Left ventricle myocardium inferior (tissue), 1 donor: ENCODE measurements at places on chromosomes 1 and 21.

- no peaks in the 10 kb centered on the region for H3K27me3 ChIP-seq
- no peak overlapping the region for H3K27ac ChIP-seq
- no peak for DNase-seq
- H3K4me1 ChIP-seq = peaks cover 24% of the 10 kb centered on the region
- no peak overlapping the region for H3K4me3 ChIP-seq
These were observed 45.9 kb upstream of the TNFSF4 start for GRCh38 chr1:173253046-173253445.

GRCh38 chr1:156241926-156242325 lies at the start of gene BGLAP:
TSS of gene BGLAP (plus strand) at chr1:156242184. CDS start at chr1:156242232, 48 bp downstream.
- peaks cover 18% of the 10 kb centered on the region for H3K4me1 ChIP-seq
- no peak within 1 kb of the TSS for H3K27ac ChIP-seq
- H3K36me3 ChIP-seq = peaks cover 38% of the 10 kb centered on the region
- H3K27me3 ChIP-seq = peaks cover 21% of the 10 kb centered on the region
- no peak within 1 kb of the TSS for H3K4me3 ChIP-seq

GRCh38 chr1:17233675-17234320 lies 15.1 kb upstream of the PADI3 start:
- no peaks in the 10 kb centered on the region for H3K4me1 ChIP-seq
- no peak overlapping the region for H3K27ac ChIP-seq
- H3K36me3 ChIP-seq = no peaks in the 10 kb centered on the region
- peaks cover 69% of the 10 kb centered on the region for H3K27me3 ChIP-seq

DNA sequence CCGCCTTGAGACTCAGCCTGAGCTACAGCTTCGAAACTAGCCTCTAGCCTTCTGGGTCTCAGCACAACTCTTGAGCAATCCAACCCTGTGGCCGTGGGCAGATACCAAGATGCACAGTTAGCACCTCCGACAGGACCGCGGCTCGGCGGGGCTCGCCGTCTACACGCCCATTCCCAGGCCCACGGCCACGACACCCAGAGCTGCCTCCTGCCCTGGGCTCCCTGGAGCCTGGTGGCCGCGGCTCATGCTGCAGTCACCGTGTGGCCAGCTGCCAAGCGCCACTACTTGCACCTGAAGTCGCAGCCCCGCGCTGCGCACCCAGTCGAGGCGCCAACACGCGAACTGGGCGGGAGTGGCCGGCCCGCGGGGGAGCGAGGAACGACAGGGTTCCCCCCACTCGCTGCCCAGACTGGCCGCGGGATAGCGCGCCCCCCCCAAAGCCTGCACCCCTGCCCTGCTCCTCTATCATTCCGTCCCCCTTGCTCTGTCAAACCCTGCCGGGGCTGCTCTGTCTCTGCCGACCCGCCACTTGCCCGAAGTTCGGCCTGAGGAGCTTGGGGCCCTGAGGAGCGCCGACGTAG lies 729 bp upstream of the CDCA8 start:
- H3K27ac ChIP-seq = peak overlapping the region; percentile 86
- peak; percentile 33 for DNase-seq

- H3K27me3 ChIP-seq = no peaks in the 10 kb centered on the region
- H3K36me3 ChIP-seq = no peaks in the 10 kb centered on the region
- peaks cover 7% of the 10 kb centered on the region for H3K4me1 ChIP-seq
- no peak overlapping the region for H3K4me3 ChIP-seq
- no peak for DNase-seq
These were observed 18.9 kb upstream of the NID1 start for GRCh38 chr1:236083650-236084385.

DNA sequence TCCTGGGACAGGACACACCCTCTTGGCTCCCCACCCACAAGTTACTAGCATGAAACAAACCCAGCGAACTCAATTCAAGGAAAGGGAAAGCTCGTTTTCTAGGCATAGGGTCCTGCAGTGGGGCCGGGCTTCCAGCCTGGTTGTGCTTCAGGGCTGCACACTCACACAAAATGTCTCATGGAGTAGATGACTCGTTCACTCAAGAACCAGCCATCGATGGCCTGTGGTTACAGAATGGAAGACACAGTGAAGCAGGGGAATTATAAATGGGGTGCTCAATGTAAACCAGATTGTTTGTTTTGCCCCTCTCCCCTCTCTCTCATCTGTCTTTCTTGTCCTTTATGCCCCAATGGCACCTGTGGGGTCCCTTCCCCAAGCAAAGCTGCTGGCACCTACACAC lies 56.0 kb upstream of the COX20 start:
- H3K4me3 ChIP-seq = no peak overlapping the region
- no peak for DNase-seq
- H3K27ac ChIP-seq = no peak overlapping the region
- H3K27me3 ChIP-seq = no peaks in the 10 kb centered on the region
- no peaks in the 10 kb centered on the region for H3K36me3 ChIP-seq
- H3K4me1 ChIP-seq = no peaks in the 10 kb centered on the region

DNA sequence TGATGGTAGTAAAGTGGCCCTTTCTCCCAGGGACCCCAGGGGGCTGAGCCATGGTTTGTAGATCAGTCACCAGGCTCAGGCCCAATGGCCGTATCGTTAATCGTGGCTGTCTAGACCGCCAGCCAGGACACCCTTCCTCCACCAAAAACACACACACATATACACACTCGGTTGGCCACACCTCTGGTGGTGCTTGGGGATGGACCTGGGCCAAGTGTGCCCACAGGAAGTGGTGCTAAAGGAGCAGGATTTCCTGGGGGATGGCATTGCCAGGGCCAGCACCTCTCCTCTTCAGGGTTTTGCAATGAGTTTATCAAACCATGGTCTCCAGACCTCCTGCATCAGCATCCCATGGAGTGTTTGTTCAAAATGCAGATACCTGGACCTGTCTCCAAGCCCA lies 36.2 kb downstream of the CITED4 start:
- no peaks in the 10 kb centered on the region for H3K36me3 ChIP-seq
- no peak overlapping the region for H3K27ac ChIP-seq
- no peaks in the 10 kb centered on the region for H3K4me1 ChIP-seq
- no peak overlapping the region for H3K4me3 ChIP-seq

- no peak for DNase-seq
- H3K4me1 ChIP-seq = no peaks in the 10 kb centered on the region
- no peak overlapping the region for H3K4me3 ChIP-seq
- no peaks in the 10 kb centered on the region for H3K27me3 ChIP-seq
- H3K27ac ChIP-seq = no peak overlapping the region
These were observed 572.9 kb downstream of the LTN1 start for GRCh38 chr21:28419811-28420210.

DNA sequence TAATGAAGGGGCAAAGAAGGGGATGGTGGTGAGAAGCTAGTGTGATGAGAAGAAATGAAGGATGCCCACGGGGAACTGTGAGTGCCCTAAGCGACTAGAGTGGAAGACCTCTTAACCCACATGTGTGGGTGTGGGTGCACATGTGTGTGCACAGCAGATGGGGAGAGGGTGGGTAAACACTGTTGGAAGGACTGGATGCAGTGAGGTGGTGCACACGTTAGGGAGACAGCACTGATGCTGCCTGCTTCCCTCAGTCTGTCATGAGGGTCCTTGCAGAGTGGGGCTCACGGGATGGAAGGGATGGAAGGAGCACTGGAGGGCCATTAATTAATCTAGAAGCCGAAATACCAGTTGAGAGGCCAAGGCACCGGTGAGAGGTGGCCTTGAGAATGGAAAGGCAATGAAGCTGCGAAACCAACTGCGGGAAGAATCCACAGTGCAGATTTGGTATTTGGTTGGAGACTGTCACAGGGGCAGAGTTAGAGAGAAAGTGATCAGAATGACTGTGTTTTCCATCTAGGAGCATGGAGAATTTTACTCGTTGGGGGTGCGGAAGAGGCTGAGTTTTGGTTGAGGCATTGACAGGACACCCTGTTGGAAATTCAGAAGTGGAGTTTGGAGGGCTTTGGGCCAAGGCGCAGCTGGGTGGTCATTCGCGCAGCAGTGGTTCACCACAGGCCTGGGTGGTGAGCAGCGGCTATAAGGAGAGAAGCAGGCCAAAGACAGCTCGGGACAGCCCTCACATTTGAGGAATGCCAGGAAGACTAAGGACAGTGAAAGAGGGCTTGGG lies 15.8 kb downstream of the RCSD1 start:
- no peak for DNase-seq
- peaks cover 94% of the 10 kb centered on the region for H3K4me1 ChIP-seq
- no peak overlapping the region for H3K4me3 ChIP-seq

DNA sequence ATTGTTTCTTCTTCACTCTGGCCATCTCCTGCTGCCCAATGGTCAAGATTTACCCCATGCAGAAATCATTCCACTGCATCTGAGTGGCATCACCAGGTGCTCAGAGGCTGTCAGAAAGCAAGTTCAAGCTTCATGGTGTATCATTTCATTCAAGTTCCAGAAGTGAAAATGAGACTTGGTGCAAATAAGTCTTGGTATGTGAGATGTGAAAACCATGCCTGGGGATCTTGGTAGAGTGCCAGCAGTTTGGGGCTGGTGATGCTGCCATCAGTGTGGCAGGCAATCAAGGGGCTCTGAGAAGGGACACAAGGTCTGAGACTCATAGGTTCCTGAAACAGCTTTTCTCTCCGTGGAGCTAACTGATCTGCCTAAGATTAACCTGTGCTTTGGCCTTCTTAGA lies 52.0 kb downstream of the CD2 start:
- DNase-seq = no peak
- no peaks in the 10 kb centered on the region for H3K4me1 ChIP-seq
- H3K27ac ChIP-seq = no peak overlapping the region
- peaks cover 6% of the 10 kb centered on the region for H3K27me3 ChIP-seq

DNA sequence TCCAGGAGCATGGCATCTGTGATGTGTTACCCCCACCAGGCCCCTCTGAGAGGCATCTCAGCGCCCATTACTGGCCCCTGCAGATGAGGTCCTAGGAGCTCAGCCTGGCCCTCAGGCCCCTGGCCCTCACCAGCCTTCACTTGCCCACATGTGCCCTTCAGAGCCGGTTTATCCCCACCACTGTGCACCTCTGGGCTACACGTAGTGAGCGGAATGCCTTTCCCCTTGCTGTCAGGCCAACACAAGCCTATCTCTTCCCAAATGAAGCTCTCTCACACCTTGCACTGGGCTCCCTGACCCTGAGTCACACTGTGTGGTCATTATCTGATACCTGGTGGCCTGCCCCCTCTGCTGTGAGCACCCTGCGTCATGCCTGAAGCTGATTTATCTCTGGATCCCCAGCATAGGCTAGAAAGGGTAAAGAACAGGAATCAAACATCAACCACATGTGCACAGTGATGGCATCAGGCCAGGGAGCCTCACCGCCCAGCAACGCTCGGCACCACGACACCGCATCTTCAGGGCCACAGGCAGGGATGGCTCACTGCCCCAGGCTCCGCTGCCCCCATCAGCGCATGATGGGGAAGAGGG lies 49.1 kb downstream of the GLIS1 start:
- H3K4me3 ChIP-seq = no peak overlapping the region
- H3K36me3 ChIP-seq = no peaks in the 10 kb centered on the region
- peaks cover 7% of the 10 kb centered on the region for H3K4me1 ChIP-seq
- DNase-seq = no peak
- H3K27ac ChIP-seq = no peak overlapping the region
- H3K27me3 ChIP-seq = peaks cover 100% of the 10 kb centered on the region

DNA sequence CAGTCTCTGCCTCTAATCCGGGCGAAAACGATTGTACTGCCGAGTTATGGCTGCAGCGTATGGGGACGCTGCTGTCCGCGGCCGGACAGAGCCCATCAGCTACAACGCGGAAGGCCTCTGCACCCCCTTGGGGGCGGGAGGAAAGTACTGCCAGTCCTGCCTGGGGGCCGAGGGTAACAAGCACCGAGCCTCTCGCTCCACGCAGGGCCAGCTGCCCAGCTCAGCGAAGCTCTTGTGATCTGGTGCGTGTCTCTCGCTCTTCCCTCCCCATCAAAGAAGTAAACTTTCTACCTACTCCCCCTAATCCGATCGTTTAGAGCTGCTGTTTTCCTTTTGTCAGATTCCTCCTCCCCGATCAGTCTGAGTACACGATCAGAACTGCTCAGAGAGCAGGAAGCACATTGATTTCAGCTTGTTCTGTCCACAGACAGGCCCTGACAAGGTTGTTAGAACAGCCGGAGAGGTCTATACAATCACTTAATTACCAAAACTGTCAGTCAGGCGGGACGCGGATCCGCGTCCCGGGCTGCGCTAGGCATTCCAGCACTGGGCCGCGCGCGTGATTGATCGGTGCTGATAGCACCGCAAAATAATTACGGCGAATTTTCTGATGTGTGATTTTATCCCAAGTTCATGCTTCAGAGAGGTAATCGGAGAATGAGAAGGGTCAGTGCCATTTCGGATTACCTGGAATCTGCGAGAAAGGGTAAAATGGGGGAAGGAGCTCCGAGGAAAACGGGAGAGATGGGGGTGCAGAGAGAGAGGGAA lies 8.7 kb upstream of the BARHL2 start:
- H3K4me3 ChIP-seq = peak overlapping the region; percentile 58
- peaks cover 68% of the 10 kb centered on the region for H3K4me1 ChIP-seq
- no peak overlapping the region for H3K27ac ChIP-seq
- DNase-seq = no peak
- H3K36me3 ChIP-seq = no peaks in the 10 kb centered on the region

- no peaks in the 10 kb centered on the region for H3K27me3 ChIP-seq
- H3K4me3 ChIP-seq = no peak overlapping the region
- peaks cover 4% of the 10 kb centered on the region for H3K36me3 ChIP-seq
- no peak overlapping the region for H3K27ac ChIP-seq
These were observed 156.2 kb downstream of the DENND1B start for GRCh38 chr1:197619008-197619640.

DNA sequence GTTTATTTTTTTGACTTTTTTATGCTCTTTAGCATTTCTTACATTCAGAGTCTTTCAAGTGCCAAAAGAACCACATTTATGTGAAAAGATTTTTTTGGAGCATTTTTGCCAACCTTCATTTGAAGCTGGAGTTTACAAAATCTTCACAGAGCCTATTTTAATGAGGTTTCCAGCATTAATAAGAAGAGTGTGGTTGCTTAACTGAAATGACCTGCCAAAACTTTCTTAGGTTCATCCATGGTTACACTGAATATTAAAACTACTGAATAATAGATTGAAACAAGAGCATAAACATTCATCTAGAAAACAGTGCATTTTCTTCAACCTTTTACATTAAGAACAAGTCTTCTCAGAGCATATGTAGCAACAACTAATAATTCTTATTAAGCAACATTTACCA lies 672.3 kb upstream of the CXADR start:
- no peak overlapping the region for H3K4me3 ChIP-seq
- H3K27ac ChIP-seq = peak overlapping the region; percentile 60
- peaks cover 9% of the 10 kb centered on the region for H3K4me1 ChIP-seq
- no peaks in the 10 kb centered on the region for H3K36me3 ChIP-seq
- no peak for DNase-seq
- no peaks in the 10 kb centered on the region for H3K27me3 ChIP-seq

DNA sequence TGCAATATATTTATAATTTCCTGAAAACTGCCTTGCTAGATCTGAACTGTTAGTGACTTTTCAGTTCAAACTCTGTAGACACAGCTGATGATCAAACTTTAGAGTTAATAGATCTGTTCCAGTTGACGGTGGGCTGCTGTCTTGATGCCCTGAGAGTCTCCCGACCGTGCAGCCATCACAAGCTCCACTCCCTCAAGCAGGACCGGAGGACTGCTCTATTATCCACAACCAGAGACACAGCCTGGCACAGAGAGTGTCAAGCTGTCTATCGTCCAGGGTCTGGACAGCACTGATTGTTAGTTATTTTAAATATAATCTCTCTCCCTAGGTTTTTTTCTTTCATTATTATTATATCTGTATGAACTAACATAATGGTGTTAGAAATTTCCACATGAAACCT lies 8.0 kb downstream of the CHODL start:
- H3K4me3 ChIP-seq = no peak overlapping the region
- no peak for DNase-seq
- H3K36me3 ChIP-seq = no peaks in the 10 kb centered on the region
- peak overlapping the region; percentile 16 for H3K27ac ChIP-seq

- H3K4me3 ChIP-seq = peak overlapping the region; percentile 5
These were observed 98.0 kb upstream of the C1orf105 start for GRCh38 chr1:172322219-172323061.

- no peak for DNase-seq
- H3K4me1 ChIP-seq = no peaks in the 10 kb centered on the region
- H3K36me3 ChIP-seq = peaks cover 61% of the 10 kb centered on the region
- H3K4me3 ChIP-seq = no peak overlapping the region
- H3K27me3 ChIP-seq = no peaks in the 10 kb centered on the region
- no peak overlapping the region for H3K27ac ChIP-seq
These were observed 103.6 kb downstream of the SCMH1 start for GRCh38 chr1:41138549-41138948.
